Activated naive CD4-positive, alpha-beta T cell treated with anti-CD3 and anti-CD28 coated beads, Interleukin-2, amount 50 U/mL, for 16 hours (primary cell): ENCODE measurements at places on chromosomes 4 and X.

DNA sequence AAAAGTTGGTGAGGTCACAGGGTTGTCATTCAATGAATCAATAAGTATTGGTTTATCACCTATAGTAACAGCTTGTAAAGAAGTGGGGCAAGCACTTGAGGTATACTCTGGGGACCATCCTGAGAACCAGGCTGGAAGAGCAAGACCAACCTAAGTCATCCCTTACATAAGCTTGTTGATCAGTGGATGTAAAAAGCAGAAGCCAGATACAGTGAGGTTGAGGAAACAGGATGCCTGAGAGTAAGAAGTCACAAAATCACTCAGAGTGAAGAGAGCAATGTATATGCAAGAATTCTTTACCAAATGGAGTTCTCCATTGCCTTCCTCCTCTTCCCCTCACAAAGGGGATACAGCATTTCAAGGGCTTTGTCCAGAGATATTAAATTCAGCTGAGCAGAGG, 76.3 kb upstream of the PACRGL start:
- DNase-seq = no peak

- no peak for DNase-seq
These were observed 52.8 kb upstream of the RBM47 start for GRCh38 chr4:40682290-40683101.

DNA sequence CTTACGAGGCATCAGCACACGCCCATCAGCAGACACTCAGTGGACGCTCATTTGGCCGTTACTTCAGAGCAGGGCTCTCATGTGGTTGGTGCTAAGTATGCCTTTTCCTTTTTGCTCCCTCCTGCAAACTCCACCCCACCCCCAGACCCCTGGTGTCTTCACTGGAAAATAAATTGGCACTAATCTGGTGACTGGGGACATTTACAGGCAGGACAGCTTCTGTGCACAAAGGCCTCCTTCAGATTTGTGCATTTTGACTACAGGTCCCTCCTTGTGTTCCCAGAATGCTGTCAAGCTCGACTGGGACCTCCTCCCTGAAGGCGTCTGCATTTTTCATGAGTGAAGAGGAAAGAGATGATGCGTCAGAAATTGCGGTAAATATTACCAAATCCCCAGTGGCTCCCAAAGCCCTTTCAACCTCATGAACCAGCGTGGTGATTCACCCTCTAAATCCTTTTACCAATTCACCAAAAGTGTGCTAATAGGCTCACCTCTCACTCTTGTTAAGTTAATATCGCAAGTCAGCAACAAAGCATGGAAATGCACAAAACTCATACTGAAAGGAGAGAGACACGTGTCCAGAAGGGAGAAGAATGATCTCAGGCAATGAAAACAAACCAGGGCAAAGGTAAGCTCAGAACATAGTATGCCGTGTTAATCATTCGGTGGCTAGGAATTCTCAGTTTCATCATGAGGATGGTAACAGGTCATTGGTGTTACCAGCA, 119.0 kb downstream of the NKX6-1 start:
- no peak for DNase-seq

DNA sequence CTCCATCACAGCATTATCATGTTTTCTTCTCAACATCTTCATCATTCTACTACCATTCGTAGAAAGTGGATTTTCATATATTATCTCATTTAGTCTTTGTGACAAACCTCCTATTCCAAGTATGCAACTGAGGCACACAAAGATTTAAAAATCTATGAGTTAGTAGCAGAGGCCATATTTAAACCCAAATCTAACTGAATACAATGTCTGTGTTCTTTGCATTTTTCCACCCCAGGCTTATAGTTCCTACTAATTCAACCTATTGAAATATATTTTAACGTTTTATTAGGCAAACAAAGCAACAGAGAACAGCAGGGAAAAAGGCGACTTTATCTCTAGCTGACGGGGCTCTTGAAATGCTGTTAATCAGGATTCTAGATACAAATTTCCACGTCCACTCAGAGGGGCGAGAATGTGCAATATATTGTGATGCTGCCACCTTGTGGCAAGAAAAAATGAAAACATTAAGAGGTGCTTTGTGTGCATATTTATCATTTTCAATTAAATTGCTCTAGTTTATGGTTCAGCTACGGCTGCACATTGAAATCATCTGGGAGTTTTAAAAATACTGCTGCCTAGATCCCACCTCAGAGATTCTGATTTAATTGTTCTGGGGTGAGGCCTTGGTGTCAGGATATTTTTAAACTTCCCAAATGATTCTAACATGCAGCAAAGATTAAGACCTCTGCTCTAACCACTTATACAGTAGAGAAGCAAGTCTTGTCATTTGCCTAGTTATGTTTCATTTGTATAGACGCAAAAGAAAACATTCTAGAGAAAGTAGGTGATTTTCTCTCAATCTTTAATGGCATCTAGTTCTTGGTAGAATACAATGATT, 315.9 kb downstream of the MAPK10 start:
- DNase-seq = no peak

- no peak for DNase-seq
These were observed 15.2 kb upstream of the ZIC3 start for GRCh38 chrX:137550665-137551261.

- no peak for DNase-seq
These were observed 21.2 kb upstream of the MID2 start for GRCh38 chrX:107804427-107804826.

- DNase-seq = no peak
These were observed 8.1 kb downstream of the ARHGAP36 start for GRCh38 chrX:131066237-131066636.

DNA sequence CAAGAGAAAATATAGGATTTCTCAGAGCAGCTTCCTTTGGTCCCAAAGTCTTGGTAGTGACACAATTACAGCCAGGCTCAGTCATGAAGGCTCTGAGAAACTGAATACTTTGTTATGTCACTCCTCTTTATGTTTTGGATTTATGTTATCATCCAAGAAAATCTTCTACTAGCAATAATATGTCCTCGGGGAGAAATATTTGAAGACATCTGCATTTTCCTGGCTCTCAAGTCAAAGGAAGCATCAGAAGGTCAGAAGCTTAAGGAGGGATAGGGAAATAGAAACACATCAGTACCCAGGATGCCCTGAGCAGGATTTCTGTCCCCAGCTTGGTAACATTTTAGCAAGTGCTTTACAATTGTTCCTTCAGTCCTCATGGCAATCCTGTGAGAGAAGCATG, 54.0 kb downstream of the C4orf33 start:
- DNase-seq = no peak

GRCh38 chr4:153156263-153156662, 48.0 kb upstream of the TRIM2 start:
- no peak for DNase-seq

DNA sequence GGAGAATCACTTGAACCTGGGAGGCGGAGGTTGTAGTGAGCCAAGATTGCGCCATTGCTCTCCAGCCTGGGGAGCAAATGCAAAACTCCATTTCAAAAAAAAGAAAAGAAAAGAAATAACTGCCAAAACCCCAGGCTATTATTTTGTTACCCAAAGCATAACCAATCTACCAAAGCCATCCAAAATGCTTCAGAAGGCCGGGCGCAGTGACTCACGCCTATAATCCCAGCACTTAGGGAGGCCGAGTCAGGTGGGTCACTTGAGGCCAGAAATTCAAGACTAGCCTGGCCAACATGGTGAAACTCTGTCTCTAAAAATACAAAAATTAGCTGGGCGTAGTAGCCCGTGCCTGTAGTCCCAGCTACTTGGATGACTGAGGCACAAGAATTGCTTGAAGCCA, 49.8 kb downstream of the SMIM31 start:
- no peak for DNase-seq

GRCh38 chrX:111376897-111377578, 35.0 kb downstream of the DCX start:
- DNase-seq = no peak

DNA sequence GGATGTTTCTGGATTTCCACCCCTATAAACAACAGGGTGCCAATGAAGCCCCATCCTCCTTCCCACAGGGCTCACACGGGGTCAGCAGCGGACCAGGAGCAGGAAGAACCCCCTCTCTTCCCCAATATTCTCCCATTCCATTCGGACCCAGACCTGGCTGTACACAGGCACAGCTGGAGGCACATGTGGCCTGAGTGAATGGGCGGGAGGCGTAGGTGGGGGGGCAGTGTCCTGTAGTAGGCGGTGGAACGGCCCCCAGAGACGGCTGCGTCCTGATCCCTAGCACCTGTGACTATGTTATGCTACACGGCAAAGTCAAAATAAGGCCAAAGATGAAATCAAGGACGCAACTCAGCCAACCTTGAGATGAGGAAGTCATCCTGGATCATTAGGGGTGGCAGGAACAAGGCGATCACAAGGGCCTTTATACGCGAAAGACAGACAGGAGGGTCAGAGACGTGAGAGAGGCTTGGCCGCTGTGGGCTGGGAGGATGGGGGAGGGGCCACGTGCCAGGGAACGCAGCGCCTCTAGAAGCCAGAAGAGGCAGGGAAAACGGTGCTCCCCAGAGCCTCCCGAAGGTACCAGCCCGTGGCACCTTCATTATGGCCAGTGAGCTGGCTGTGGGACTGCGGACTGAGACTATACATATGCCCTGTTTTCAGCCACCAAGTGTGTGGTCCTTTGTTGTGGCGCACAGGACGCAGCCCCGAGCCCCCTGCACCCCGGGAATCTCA, 75.6 kb downstream of the WFS1 start:
- DNase-seq = no peak

- DNase-seq = no peak
These were observed at the start of gene CXorf65 for GRCh38 chrX:71106427-71106826. Gene CXorf65 (minus strand): TSS chrX:71106740. CDS start chrX:71106556, 184 bp downstream.
